NCI-H2171 (cell line): ENCODE measurements at places on chromosomes 11 and 22.

DNA sequence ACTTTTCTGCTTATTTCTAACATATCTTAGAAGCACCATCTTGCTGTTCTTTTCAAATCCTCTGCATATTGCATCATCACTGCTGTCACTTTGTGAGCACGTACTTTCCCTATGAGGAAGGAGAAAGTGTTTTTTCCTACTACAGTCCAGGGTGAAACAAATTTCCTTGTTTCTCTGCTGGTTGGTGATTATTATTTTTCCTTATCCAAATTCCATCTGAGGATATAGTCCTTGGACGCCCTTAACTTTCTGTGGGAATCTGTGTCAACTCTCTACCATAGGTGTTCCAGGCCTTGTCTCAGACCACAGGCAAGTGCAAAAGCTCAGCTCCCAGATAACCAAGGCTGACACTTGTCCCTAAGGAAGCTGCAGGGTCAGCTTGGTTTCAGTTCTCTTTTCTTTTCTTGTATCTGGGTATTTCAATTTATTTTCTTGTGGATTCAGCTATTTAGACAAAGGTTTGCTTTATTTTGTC lies 29.4 kb upstream of the LYVE1 start:
- no peak for DNase-seq

DNA sequence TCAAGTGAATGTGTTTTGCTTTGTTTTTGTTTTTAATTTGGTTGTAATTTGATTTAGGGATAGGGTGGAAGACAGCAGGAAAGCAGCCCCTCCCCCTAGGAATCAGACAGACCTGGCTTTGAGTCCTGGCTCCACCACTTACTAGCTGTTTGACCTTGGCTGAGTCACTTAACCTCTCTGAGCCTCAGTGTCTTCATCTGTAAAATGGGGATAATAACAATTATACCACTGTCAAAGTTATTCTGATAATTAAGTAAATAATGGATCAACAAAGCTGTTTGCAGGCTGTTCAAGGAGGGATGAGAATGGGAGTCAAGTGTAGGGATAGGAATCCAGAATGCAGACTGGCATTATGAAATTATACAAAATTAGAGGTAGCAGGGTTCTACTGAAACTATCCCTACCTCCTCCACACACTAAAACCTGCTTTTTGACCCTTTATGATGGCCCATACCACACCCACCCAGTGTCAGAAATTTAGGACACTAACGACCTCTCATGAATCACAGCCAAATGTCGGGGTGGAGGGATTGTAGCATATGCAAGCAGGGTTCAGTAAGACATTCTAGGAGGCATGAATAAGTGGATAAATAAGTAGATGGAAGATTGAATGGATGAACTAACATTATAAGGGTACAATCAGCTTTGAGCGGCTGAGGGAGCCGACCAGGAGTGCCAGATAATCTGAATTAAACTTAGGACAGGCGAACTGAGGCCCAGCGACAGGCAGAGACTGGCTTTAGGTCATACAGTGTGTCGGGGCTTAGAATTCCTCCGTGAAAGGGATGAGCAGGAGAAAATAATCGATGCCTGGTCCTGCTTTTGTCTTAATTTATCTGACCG lies 974 bp downstream of the ANAPC15 start:
- no peak for DNase-seq

- DNase-seq, result no peak
Observed at GRCh38 chr22:48242461-48242864, 1480.0 kb downstream of the TBC1D22A start.

GRCh38 chr22:20787746-20788626 lies 14.1 kb downstream of the SERPIND1 start:
- DNase-seq, result no peak

DNA sequence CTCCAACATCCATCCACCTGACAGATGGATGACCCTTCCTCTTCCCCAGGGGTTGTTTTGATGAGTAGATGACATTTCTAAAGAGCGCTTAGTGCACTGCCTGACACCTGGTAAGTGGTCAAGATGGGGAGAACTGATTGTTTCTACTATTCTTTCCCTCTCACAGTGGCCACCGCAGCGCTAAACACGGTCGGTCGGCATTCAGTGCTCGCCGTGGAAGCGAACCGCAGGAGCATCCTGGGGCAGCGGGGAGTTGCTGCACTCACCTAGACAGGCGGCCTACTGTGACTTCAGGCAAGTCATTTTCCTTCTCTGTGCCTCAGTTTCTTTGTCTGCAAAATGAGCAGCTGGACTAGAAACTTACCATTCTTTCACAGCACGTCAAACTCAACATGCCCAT lies 5.0 kb upstream of the BEST1 start:
- DNase-seq, result no peak

- no peak for DNase-seq
Observed at GRCh38 chr11:44631831-44632230, 66.4 kb downstream of the CD82 start.

- no peak for DNase-seq
Observed at GRCh38 chr22:43563571-43563970, 151.8 kb downstream of the MPPED1 start.

DNA sequence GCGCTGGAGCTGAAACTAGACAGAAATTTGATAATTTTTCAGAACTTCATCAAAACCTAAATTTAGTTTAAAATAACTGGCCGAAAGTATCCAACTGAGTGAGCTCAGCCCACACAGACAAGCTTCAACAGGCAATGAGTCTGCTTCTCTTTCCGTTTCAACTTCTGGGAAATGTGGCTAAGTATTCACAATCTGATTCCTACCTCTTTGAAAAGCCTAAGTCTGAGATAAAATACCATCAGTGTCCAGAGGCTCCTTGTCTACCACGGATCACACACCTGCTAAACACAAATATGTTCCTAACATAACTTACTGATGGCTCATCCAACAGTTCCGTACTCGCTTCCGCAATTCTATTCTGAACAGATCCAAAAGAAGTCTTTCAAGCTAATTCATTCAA lies 8.5 kb downstream of the SIK3 start:
- DNase-seq, result no peak

GRCh38 chr11:128057786-128058395 lies 529.5 kb downstream of the ETS1 start:
- DNase-seq, result no peak

DNA sequence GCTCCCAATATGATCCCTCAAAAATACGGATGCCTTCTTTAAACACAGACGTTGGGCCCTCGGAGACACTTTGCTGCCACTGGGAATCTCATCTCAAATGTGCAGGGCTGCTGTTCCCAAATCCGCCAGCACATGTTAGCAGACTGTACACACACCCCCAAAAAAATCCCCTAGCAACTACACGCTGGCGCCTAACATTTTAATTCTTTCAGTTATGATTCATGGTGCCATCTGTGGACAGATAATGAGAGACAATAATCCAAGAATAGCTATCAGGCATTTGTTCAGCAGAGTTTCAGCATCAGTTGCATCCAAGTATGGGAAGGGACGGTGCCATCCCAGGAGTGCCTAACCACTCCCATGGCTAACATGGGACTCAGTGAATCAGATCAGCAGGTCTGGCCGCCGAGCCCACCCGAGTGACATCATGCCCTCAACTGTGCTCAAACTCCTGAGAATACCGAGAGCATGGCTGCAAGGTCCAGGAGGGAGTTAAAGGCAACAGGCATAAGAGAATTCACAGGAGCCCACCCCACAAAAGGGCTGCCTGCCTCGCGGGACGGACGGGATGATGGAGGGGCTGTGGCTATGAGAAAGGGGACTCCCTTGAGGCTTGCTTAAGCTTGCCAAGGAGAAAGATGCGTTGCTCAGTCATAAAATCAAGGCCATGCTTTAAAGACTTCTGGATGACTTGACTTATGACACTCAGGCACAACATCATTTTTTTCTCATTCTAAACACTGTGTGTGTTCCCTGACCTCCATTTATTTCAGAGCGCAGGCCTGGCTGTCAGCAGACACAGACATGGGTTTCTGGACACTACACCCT lies 337.0 kb downstream of the SHANK2 start:
- peak; percentile 36 for DNase-seq

GRCh38 chr22:42714768-42715390 lies 5.8 kb downstream of the A4GALT start:
- no peak for DNase-seq

GRCh38 chr11:133947321-133947756 lies 9.4 kb downstream of the IGSF9B start:
- no peak for DNase-seq

DNA sequence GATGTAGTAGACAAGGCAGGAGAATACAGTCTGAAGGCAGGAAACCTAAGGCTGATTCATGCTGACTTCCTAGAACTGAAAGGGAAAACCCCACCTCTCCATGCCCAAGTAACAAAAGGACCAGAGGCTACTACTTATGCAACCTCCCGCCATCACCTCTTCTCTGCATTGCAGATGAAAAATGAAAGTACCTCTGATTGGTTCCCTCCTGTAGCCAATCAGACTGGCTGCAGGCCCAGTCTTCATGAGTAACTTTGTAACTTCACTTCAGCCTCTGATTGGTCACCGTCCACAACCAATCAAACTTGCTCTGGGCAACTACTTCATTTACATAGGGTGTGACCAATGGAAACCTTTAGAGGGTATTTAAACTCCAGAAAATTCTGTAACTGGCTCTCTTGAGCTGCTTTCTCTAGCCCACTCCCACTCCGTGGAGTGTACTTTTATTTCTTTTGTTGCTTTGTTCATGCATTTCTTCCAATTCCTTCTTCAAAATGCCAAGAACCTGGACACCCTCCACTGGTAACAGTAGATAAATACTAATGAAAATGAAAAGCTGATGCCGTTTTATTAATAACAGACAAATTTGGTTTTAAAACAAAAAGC lies 5.2 kb upstream of the MAP6 start:
- DNase-seq, result no peak

DNA sequence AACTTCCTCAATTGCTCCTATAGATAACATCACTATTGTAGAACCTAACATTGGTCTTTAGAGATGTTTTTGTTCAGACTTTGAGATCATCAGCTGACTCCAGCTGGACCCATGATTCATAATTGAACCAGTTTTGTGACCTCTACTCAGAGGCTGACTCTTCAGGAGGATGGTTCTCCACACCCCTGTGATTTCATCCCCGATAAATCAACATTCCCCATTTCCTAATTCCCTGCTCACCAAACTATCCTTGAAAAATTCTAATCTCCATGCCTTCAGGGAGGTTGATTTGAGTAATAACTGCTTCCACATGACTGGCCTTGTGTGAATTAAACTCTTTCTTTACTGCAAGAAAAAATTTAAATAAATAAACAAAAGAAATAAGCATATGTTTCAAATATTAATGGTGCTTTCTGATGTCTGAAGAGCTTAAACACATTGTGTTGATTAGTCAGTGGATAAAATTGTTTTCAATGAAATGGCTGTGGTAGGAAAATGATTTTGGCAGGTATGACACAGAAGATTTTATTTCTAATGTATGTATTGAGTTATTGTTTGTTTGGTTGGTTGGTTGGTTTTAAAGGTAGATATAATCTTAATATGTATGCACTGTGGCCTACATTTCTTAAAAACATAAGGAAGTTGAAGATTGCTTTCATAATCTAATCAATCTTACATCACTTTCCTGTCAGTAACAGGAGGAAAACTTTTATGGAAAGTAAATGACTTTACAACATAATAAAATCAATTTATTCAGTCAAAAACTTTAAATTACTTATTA lies 427.9 kb upstream of the CCDC179 start:
- no peak for DNase-seq
